Smooth muscle cell of the coronary artery (primary cell): ENCODE measurements at places on chromosomes 4 and X. TPM values are rescaled to one million over a fixed set of nuclear protein-coding genes. Genes with fewer than 3 reads are reported as not detected.

The NAP1L2 gene
- 0.23 and 0.70 TPM in 2 replicates for total RNA-seq

The SFRP2 gene
- total RNA-seq = under 0.01 TPM in 1 of 2 replicates, not detected in the other

The ADH4 gene
- not detected in 2 replicates for total RNA-seq

The NAA15 gene
- total RNA-seq = 14.2 and 21.9 TPM in 2 replicates

The LRIT3 gene
- not detected in 2 replicates for total RNA-seq

The UGT2B15 gene
- not detected in 2 replicates for total RNA-seq

The MAGEB17 gene
- not detected in 2 replicates for total RNA-seq

The MAP3K15 gene
- under 0.01 TPM in 1 of 2 replicates, not detected in the other for total RNA-seq

The GUCY1B1 gene
- 0.38 and 5.1 TPM in 2 replicates for total RNA-seq

The TIGD4 gene
- total RNA-seq = 0.08 TPM in 1 of 2 replicates, not detected in the other

The SETD7 gene
- 54.5 and 180 TPM in 2 replicates for total RNA-seq

The ARMCX4 gene
- total RNA-seq = 3.5 and 3.9 TPM in 2 replicates

The NRK gene
- 0.12 and 0.15 TPM in 2 replicates for total RNA-seq

The UGT2B7 gene
- total RNA-seq = not detected in 2 replicates
